ENCODE measurements at places on chromosomes 16 and 17. TPM values are rescaled to one million over a fixed set of nuclear protein-coding genes. Genes with fewer than 3 reads are reported as not detected.

The ZNF785 gene
- 15.0 TPM for total RNA-seq

The CLEC19A gene
- total RNA-seq = not detected

The PRDM7 gene
- total RNA-seq = not detected

The WNK4 gene
- total RNA-seq = 0.10 TPM

The ITPRIPL2 gene
- 8.9 TPM for total RNA-seq

The IL32 gene
- total RNA-seq = 2,532 TPM

The LHX1 gene
- 0.17 TPM for total RNA-seq

The COQ7 gene
- 14.1 TPM for total RNA-seq

The MMP2 gene
- total RNA-seq = not detected

The TLE7 gene
- not detected for total RNA-seq

The GGNBP2 gene
- total RNA-seq = 74.8 TPM

The TUBB3 gene
- total RNA-seq = 1.4 TPM

The SNN gene
- 9.1 TPM for total RNA-seq

The UNC45B gene
- 0.07 TPM for total RNA-seq

The KRTAP1-1 gene
- not detected for total RNA-seq

The PDILT gene
- total RNA-seq = not detected

The KRT222 gene
- total RNA-seq = not detected

The CDH5 gene
- not detected for total RNA-seq

The NAE1 gene
- 121 TPM for total RNA-seq

The ITGA2B gene
- 1.0 TPM for total RNA-seq

The TPPP3 gene
- not detected for total RNA-seq

The GNG13 gene
- total RNA-seq = not detected

The CCL23 gene
- total RNA-seq = not detected

The IRX5 gene
- total RNA-seq = 0.17 TPM

The PHOSPHO1 gene
- not detected for total RNA-seq

The IKZF3 gene
- 52.0 TPM for total RNA-seq

The TOM1L1 gene
- total RNA-seq = 2.6 TPM

The MSLN gene
- not detected for total RNA-seq

The SLC35G3 gene
- total RNA-seq = not detected

The TPSG1 gene
- total RNA-seq = not detected

The CDK3 gene
- total RNA-seq = 2.9 TPM

The ASPHD1 gene
- total RNA-seq = 1.6 TPM

The CCDC78 gene
- total RNA-seq = 4.2 TPM

The CD68 gene
- 31.5 TPM for total RNA-seq

The JPT2 gene
- 65.9 TPM for total RNA-seq

The PRAC2 gene
- total RNA-seq = not detected

The OR3A3 gene
- not detected for total RNA-seq

The SLC2A4 gene
- 0.15 TPM for total RNA-seq

The TNFSF12 gene
- total RNA-seq = 22.4 TPM

The KRT12 gene
- total RNA-seq = not detected

The ICAM2 gene
- total RNA-seq = 66.7 TPM

The ASIC2 gene
- total RNA-seq = not detected

The FOXF1 gene
- total RNA-seq = not detected

The SEBOX gene
- not detected for total RNA-seq

All from activated CD4-positive, alpha-beta memory T cell treated with anti-CD3 and anti-CD28 coated beads for 36 hours (primary cell).